AG04449 (cell line): ENCODE measurements at places on chromosomes 6 and 20.

DNA sequence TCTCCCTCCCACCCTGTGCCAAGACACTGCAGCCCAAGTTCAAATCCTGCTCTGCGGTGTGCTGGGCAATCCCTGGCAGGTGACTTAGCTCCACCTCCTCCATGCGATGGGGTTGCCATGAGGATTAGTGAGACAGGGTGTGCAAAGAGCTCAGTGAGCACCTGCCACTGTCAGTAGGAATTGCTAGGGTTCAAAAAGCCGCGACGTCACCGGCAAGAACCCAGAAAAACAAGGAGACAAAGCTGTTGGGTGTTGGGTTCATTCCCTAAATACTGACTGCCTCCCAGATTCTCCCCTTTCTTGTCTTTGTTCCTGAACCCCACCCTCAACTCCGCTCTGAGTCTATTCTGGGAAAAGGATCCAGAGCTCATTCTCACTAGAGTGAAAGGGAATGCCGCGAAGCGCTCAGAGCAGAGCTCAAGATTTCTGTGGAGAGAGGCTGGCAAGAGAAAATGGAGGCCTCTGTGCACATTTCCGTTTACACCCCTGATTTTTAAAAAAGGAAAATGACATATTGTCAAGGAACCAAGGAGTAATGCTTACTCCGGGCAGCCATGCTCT is 13.3 kb downstream of the PMEPA1 start:
- DNase-seq = no peak

DNA sequence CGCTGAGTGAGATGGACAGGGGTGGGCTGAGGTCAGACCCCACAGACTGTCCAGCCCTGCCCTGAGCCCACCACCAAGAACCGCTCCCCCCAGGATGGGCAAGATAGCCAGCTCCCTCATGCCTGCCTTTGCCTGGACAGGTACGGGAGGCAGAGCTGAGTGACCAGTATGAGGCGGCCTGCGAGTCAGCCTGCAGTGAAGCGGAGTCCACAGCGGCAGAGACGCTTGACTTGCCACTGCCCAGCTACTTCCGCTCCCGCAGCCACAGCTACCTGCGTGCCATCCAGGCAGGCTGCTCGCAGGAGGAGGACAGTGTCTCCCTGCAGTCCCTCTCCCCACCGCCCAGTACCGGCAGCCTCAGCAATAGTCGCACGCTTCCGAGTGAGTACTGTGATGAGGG is 94.8 kb upstream of the MYL9 start:
- DNase-seq = no peak

DNA sequence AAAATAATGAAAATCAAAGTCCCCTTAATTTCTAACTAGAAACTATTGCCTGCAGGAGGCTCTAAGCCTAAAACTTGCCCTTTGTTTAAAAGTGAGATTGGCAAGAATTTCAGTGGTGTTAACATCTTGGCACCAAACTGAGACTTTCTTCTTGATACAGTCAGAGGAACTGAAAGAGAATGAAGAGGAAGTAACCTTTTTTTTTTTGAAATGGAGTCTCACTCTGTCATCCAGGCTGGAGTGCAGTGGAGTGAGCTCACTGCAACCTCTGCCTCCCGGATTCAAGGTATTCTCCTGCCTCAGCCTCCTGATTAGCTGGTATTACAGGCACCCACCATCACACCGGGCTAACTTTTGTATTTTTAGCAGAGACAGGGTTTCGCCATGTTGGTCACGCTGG is 3.6 kb downstream of the DOP1A start:
- DNase-seq = no peak

- no peak for DNase-seq
Observed at GRCh38 chr6:111949546-111949945, 76.3 kb upstream of the FYN start.

DNA sequence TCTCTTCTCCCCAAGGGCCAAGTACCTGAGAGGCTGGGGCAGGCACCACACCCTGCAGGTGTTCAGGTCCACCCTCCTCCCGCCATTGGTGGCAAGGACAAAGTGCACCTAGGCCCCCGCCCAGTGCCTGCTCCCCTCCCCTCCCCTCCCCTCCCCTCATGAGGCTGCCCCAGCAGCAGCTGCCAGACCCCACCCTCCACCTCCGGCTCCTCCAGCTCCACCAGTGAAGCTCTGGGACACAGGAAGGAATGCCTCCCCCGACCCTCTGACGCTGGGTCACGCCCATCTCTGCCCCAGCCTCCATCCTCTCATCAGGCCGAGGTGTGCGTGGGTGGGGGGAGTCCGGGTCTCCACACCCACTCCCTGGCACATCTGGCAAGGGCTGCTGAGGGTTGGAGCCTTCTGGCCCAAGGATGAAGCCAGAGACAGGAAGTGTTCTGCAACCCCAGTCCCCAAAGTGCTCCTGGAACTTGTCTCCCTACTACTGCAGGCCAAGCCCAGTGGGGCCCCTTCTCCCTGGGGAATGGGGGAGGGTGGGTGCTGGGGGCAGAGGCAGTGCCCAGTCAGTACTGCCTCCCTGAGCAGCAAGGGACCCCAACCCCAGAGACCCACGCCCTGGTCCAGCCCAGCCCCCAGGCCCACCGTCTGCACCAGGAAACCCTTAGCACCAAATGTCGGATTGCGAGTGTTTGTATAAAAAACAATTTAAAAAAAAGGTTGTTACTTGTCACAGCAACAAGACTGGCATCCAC is 1.6 kb upstream of the UCKL1 start:
- DNase-seq = no peak

DNA sequence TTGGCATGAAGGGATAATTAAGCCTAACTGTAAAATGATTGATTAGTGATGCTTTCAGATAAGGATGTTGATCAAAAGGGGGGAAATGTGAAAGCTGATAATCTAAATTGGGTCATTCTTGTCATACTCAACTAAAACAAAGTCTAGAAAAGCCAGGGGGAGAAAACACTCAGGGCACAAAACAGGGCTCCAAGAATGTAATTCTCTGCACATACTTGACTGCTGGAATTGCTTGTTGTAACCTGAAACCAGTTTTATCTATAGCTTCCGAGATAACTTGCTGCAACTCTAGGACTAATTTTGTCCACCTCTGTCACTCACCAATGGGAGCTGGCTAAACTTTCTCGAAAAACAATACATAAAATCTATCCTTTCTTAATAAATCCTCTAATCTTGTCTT is 310.3 kb downstream of the CLVS2 start:
- no peak for DNase-seq

GRCh38 chr6:27532820-27533538 is 60.1 kb upstream of the ZNF184 start:
- DNase-seq = no peak

DNA sequence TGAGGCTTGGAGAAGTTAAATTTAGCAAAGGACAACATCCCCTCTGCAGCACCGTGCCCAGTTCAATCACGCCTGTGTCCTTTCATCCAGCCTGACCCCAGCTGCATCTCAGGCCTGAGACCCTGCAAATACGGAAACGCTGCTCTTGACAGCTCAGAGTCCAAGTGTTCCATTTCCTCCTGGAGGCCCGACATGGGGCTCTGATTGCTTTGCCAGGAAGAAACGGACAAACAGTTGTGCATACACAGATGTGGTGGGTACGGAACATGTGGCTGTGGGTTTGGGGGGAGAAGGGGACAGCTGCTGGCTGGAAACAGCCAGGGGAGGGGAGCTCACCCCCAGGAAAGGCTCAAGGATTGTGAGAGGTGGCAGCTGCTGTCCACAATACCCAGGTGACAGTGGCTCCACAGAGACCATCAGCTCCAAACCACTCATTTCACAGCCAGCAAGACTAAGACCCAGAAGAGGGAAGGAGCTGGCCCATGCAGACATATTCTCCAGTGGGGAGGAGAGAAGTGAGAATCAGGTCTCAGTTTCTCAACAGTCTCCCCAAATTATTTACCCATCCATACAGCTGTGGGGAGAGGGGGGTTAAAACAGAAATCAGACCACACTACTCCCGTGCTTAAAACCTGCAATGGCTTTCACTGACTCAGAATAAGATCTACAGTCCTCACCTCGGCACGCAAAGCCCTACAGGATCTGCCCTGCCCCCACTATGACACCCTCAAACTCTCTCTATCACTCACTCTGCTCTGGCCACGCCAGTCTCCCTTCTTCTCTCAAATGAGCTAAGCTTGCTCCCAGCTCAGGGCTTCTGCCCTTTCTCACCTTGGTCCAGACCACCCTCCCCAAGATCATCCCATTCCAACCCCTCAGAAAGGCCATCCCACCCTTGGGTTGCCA is 89.1 kb downstream of the PREX1 start:
- DNase-seq = no peak

GRCh38 chr20:59776626-59777330 is 156.7 kb downstream of the SYCP2 start:
- DNase-seq = no peak

DNA sequence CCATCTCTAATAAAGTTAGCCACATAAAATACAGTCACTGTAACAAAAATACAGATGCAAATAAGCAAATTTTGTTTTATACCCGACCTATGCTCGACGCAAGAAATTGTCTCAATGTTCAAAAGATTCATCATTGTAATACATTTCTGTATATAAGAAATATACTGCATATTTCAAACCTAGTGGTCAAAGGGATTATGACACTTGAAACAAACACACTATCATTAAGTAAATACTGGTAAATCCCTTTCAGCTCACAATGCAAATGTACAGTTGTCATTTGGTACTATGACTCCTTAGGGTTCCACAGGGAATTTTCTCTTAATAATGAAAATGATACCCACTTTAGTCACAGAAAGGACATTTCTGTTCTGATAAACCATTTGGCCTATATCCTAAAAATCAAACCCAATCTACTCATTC is 2.2 kb downstream of the HIVEP2 start:
- no peak for DNase-seq

DNA sequence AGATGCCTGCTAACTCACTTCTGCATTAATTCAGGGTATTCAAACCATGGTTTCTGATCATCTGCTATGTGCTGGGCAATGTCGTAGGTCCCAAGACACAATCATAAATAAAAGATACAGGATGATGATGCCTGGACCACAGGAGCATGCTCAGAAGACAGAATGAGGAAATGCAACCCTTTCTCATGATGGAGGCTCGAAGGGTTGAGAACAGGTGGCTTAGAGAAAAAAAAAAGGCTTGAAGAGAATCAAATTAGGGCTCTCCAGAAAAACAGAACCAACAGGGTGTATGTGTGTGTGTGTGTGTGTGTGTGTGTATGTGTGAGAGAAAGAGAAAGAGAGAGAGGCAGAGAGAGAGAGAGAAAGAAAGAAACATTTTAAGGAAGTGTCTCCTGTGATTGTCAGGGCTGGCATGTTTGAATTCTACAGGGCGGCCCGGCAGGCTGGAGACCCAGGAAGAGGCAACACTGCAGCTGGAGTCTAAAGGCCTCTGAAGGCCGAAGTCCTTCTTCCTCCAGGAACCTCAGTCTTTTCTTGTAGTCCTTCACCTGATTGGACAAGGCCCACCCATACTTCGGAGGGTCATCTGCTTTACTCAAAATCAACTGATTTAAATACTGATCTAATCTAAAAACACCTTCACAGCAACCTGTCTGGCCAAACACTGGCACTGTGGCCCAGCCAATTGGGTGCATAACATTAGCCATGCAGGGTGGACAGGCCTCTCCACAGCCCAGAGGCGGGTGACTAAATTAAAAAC is 143.8 kb downstream of the ERMARD start:
- DNase-seq = no peak

DNA sequence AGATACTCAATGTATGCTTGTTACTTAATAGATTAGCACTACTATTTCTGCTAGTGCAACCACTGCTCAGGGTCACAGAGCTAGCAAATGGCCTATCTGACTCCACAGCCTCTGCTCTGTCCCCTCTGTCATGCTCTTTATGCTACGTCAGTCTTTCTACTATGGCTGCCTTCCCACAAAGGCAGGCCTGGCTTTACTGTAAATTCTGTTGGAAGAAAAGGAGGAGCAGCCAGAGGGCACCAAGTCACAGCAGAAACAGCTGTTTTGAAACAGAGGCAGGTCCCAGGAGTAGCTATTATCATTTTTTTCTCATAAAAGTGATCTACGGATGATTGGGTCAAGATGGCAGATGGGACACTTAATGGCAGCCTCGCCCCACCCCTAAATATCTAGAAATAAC is 10.0 kb upstream of the ELMO2 start:
- no peak for DNase-seq

DNA sequence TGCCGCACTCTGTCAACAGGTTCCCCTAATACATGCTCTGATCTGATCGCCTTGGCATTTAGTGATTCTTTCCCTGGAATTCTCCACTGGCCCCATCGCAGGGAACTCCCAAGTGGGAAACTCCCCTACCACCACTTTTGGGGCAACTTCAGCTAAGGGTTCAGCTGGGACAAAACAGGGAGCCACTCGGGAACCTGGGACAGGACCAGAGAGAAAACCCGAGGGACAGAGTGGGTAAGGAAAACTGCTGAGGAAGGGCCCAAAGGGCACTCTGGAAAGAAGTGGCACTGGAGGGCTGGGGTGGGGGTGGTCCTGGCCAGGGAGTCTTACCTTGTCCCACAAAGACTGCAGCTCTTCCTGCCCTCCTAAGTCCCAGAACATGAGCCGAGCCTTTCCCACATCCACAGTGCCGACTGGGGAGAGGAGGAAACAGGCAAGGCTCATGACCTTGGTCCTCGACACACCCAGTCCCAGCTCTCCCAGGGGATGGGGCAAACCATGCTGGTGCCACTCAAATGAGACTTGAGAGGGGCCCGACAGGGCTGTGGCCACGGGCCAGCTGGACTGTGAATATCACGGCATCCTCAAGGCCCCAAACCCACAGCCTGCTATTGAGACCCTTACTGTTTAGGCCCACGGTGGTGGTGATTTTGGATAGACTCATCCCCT is 1.6 kb downstream of the ARFRP1 start:
- DNase-seq = no peak

- no peak for DNase-seq
Observed at GRCh38 chr20:8664778-8665177, 404.1 kb upstream of the PLCB4 start.

DNA sequence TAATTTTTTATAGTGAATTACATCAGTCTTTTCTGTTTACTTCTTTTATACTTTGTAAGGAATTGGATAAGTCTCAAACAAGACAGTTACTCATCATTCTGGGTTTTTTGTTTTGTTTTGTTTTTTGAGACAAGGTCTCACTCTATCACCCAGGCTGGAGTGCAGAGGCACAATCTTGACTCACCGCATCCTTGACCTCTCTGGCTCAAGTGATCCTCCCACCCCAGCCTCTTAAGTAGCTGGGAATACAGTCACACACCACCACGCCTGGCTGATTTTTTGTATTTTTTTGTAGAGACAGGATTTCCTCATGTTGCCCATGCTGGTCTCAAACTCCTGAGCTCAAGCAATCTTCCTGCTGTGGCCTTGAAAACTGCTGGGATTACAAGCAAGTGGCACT is 524.3 kb downstream of the EYS start:
- no peak for DNase-seq

GRCh38 chr6:27650620-27651370 is 177.9 kb upstream of the ZNF184 start:
- no peak for DNase-seq

- DNase-seq = no peak
Observed at GRCh38 chr6:48100588-48100895, 10.5 kb downstream of the PTCHD4 start.

GRCh38 chr6:27777614-27778355 is 134.4 kb downstream of the OR2B2 start:
- no peak for DNase-seq

GRCh38 chr6:120590611-120591010 is 743.7 kb downstream of the TBC1D32 start:
- no peak for DNase-seq
